ENCODE measurements at places on chromosomes 12 and 14. TPM values are rescaled to one million over a fixed set of nuclear protein-coding genes. Genes with fewer than 3 reads are reported as not detected.
A peak's percentile ranks its signal among the peaks of the same experiment; 100 is the strongest.

Gene ACOT4
- 1.6 TPM for total RNA-seq

Gene C12orf60
- 1.8 TPM for total RNA-seq

GRCh38 chr12:53320352-53321195 is 836 bp downstream of the AAAS start:
- peaks cover 30% of the 10 kb centered on the region for H3K27me3 ChIP-seq
- peaks cover 24% of the 10 kb centered on the region for H3K36me3 ChIP-seq

DNA sequence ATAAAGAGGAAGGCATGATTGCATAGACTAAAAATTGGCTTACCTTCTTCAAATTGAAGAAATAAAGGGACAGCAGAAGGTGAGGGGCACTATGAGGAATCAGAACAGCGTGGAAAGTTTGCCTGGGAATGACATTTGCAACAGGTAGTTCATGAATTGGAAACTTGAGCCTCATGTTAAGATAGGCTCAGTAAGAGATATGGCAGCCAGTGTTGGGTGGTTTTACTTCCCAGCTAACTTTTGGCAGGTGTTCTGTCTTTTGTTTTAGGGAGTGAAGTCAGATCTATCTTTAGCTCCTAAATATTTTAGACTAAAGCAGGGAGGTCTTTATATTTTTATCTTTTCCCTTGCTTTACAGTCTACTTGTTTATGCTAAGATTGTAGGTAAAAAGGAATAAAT is 122.4 kb downstream of the ANO6 start:
- peak overlapping the region; percentile 11 for H3K27ac ChIP-seq
- no peak for DNase-seq
- no peaks in the 10 kb centered on the region for H3K36me3 ChIP-seq
- H3K4me3 ChIP-seq: no peak overlapping the region
- H3K27me3 ChIP-seq: no peaks in the 10 kb centered on the region

Gene TMCC3
- total RNA-seq: 2.4 TPM

GRCh38 chr12:26271889-26272492 is 76.6 kb downstream of the SSPN start:
- no peak for DNase-seq
- no peak overlapping the region for H3K4me3 ChIP-seq
- H3K4me1 ChIP-seq: peaks cover 16% of the 10 kb centered on the region
- H3K27me3 ChIP-seq: peaks cover 18% of the 10 kb centered on the region
